EL (cell line): ENCODE measurements at places on chromosomes 16 and 17.

DNA sequence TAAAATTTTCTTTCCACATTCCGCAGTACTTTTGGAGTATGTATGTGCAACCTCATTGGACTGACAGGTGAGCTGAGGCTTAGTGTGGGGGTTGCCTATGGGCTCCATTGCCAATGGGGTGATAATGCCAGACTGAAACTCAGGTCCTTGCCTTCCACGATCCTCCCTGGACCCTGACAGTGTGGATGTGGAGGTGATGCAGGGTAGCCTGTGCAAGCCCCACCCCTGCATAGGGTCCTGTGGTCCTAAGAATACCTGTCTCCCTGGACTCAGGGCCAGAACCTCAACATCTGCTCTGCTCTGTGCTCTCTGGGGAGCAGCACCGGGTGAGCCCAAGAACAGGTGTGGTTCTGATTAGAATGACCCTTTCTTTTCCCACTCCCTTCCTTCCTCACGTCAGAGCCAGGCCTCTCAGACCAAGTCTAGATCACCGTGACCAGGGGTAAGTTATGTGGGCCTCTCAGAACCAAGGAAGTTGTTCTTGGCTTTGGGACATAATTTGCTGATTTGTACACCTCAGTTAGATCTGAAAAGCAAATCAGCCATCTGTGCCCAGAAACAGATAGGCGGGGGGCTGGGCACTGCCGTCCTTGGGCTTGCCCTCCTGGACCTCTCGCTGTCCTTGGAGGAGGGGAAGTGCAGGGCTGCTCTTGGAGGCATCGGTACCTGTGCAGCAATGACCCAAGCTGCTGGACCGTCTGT is 8.4 kb upstream of the TNS4 start:
- DNase-seq, result no peak

DNA sequence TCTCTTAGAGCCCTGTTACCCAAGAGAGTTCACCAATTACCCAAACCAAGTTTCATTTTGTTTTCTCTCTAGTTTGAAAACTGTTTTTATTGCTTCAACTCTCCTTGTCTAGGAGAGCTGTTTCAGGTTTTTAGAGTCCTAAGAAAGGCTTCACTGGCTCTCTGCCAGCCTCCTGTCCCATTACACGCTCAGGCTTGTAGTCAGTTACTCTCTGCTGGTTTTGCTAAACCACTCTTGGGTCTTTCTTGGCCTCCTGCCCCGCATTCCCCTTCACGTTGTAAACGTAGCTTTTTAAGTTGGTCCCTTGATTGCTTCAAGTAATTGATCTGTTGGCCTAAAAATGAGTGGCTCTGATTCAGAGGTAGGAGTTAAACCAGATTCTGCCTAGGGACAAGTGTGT is 529.1 kb downstream of the MAF start:
- DNase-seq, result no peak

GRCh38 chr16:68090533-68090932 is 5.4 kb downstream of the NFATC3 start:
- DNase-seq, result no peak

GRCh38 chr17:21551081-21551881 is 141.0 kb upstream of the KCNJ18 start:
- DNase-seq, result peak; percentile 82

GRCh38 chr16:53417011-53417410 is 17.3 kb upstream of the RBL2 start:
- peak; percentile 2 for DNase-seq

- DNase-seq, result peak; percentile 66
Measured at GRCh38 chr16:81445966-81446906, 1.6 kb downstream of the CMIP start.

- DNase-seq, result peak; percentile 93
Measured at GRCh38 chr17:6753006-6753445, 2.8 kb upstream of the XAF1 start.

DNA sequence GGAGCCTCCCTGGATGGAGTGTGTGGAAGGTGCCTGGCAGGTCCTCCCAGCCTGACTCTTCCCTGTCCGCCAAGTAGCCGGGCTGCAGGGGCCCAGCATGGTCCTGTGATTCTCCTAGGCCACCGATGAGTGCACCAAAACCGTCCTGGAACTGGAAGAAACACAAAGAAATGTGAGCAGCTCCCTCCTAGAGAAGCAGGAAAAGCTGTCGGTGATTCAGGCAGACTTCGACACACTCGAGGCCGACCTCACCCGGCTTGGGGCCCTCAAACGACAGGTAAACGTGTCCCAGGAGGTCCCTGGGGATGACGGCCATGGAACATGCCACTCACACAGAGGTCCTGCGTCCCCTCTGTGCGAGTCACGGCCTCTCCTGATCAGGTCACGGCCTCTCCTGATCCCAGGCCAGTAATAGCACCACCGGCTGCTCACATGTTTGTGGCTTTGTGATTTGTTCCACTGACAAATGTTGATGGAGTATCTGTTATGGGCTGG is 4.2 kb upstream of the GAA start:
- no peak for DNase-seq

DNA sequence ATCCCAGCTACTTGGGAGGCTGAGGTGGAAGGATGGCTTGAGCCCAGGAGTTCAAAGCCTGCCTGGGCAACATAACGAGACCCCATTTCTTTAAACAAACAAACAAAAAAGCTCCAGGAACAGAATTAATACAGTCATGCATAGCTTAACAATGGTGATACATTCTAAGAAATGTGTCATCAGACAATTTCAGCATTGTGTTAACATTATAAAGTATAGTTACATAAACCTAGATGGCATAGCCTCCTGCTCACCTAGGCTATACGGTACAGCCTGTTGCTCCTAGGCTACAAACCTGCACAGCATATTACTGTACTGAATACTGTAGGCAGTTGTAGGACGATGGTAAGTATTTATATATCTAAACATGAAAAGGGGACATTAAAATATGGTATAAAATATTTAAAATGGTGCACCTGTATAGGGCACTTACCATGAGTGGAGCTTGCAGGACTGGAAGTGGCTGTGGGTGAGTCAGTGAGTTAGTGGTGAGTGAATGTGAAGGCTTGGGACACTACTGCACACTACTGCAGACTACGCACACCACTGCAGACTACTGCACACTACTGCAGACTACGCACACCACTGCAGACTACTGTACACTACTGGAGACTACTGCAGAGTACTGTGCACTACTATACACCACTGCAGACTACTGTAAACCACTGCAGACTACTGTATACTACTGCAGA is 74.6 kb downstream of the TMC6 start:
- no peak for DNase-seq

- peak; percentile 79 for DNase-seq
Measured at GRCh38 chr17:81487487-81488275, 24.9 kb downstream of the ACTG1 start.

DNA sequence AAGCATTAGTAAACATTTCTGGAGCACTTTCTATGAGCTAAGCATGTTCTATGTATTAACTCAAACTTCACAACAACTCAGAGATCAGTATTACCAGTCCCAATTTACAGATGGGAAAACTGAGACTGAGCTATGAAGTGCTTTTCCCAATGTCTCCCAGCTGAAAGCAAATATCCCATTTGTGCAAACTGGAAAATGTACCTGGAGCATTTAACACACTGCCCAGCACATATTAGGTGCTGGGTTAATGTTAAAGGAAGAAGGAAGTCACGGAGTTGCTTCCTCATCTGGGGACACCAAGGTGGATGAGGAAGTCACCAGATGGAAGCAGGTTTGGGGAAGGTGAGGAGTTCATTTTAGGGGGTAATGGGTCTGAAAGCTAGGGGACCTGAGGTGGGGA is 66.1 kb downstream of the ABCC6 start:
- DNase-seq, result no peak

DNA sequence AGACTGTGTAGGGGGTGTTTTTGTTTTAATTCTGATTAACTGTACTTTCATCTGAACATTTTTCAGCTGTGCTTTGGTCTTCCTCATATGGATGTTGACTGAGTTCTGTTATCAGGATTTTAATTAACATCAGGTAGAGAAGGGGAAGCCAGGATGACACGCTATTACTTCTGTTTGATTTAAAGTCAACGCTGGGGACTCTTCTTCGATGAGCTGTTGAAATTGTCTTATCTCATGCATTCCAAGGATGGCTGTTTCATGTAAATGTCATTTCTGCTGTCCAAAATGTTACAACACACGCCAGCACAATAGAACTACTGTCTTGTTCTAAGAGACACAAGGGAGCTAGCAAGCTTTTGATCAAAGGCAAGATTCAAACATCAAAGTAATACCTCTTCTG is 263.3 kb upstream of the CDH5 start:
- DNase-seq, result peak; percentile 14

DNA sequence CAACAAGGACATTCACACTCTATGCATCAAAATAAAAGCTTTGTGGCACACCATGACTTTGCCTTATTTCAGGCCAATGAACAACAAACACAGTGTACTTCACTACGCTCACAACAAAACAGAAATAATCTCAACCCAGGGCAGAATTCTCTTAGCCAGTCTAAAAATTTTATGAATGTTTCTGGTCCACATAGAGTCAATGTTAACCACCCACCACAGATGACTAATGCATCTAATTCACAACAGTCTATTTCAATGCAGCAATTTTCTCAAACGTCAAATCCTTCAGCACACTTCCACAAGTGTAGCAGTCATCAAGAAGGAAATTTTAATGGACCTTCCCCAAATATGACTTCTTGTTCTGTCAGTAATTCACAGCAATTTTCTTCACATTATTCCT is 101.7 kb downstream of the CHD9 start:
- peak; percentile 9 for DNase-seq

GRCh38 chr16:5580296-5580695 is 482.7 kb upstream of the EEF2KMT start:
- DNase-seq, result no peak

GRCh38 chr16:66539623-66540469 is 10.1 kb downstream of the TK2 start:
- no peak for DNase-seq

GRCh38 chr17:80890921-80891396 is 100.7 kb upstream of the CHMP6 start:
- no peak for DNase-seq

- no peak for DNase-seq
Measured at GRCh38 chr17:77700165-77700881, 258.2 kb upstream of the TNRC6C start.

DNA sequence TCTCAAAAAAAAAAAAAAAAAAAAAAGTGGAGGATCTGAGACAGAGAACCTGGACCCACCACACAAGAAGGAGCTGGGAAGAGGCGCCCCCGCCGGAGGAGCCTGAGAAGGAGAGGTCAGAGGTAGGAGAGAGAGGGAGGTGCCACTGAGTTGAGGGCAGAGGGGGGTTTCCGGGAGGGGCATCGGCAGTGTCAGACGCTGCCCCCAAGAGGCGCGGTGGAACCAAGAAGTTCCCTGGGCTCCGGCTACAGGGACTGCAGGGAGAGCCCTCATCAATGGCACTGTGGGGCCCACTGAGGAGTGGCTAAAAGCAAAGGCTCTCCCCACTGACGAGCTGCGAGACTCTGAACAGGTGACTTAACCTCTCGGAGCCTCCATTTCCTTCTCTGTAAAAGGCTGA is 4.2 kb downstream of the CCDC42 start:
- no peak for DNase-seq

DNA sequence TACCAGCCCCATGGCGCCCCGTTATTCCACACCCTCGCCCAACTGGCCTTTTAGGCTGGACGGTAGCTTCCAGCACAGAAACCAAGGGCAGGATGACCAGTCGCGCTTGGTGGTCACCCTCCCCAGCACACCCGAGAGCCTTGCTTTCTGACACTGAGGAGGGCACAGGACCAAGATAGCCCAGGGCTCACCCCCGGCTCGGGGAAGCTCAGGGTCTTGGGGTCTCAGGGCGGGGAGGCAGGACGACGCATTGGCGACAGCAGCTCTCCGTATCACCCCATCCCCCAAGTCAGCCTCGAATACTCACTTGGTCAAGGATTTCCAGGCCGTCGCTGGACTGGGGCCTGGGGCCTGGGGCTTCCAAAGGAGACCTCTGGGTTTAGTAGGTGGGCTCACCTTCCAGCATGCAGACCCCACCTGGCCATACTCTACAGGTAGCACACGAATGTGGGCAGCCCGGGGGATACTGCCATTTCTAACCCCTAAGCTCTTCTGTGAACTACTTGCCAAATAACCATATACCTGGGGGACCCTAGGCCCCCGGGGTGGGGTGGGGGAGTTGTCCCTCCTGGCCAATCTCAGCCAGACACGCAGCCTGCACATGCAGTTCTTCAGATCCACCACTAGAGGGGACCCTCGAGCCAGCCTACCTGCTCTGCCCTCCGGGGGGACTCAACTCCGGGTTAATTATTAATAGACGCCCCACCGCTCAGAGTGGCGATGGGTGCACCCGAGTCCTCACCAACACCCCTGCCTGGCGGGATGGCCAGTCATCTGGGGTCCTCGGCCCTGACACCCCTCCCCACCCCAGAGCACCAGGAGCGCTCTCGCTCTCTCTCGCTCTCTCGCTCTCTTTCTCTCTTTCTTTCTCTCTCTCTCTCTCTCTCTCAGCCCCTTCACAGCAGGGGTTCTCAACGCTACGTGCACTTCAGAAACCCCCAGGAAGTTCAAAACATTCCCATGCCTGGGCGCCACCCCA is 30.0 kb downstream of the TBC1D16 start:
- DNase-seq, result peak; percentile 41

GRCh38 chr17:73316919-73317505 is 5.2 kb upstream of the CDC42EP4 start:
- DNase-seq, result no peak

- no peak for DNase-seq
Measured at GRCh38 chr17:61477204-61477834, 25.1 kb downstream of the TBX4 start.

DNA sequence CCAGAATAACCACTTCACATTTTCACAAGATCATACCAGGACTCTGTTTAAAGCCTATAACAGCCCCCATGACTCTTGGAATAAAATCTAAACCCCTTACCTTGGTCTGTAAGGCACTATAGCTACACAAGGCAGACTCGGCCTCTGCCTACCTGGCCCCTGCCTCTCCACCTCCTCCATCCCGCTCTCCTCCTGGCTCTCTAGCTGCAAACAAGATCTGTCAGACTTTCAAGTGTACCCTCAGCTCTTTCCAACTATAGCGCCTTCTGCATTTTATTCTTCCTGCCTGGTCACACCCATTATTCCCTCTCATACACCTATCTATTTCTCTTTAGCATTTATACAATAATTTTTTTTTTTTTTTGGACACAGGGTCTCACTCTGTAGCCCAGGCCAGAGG is 8.2 kb downstream of the USP31 start:
- DNase-seq, result no peak

GRCh38 chr17:77597418-77598240 is 360.9 kb upstream of the TNRC6C start:
- no peak for DNase-seq

DNA sequence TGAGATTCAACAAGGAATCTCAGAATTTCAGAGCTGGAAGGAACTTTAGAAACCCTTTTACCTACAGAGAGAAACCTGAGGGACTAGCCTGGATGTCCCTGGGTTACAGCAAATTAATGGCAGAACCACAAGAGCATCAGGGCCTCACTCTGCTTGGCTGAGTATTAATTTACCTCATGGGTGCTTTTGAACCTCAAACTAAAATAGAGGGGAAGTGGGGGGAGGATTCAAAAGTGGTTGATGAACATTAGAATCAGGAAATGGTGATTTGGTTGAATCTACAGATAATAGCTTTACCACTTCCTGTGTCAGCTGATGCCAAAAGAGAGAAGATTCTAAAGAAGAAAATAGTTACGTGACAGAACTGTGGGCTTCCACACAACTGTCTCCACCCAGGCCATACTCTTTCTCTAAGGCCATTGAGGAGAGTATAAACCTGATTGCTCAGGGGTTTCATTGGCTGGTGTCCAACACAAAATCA is 11.3 kb upstream of the SKAP1 start:
- DNase-seq, result no peak
